Gastrocnemius medialis (tissue), 4 donors: ENCODE measurements at places on chromosomes 7 and 10. TPM values are rescaled to one million over a fixed set of nuclear protein-coding genes. Genes with fewer than 3 reads are reported as not detected.

DNA sequence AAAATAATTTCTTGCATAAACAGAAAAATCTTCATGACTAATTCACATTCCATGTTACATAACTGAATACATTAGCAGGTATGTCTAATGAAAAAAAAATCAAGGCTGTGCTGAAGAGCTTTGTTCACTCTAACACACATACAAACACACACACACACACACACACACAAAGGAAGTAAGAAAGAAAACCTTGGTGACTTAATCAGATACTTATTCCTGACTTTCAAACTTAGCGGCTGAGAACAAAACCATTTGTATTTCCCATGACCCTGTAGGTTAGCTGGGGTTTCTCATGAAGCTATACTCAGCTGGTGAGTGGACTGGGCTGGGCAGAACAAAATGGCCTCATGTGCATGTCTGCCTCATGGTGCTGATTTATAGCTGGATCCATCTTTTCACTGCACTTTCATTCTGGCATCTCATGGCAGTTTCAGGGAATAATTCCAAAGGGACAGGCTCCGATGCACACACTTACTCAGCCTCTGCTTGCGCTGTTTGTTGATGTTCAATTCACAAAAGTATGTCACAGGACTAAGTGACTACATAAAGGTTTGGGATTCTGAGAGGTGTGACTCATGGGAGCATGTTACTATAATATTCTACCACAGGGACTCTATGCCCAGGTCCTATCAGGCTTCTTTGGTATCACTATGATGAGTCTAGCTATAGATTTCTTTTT, 161.2 kb downstream of the PCLO start:
- no peak for DNase-seq

DNA sequence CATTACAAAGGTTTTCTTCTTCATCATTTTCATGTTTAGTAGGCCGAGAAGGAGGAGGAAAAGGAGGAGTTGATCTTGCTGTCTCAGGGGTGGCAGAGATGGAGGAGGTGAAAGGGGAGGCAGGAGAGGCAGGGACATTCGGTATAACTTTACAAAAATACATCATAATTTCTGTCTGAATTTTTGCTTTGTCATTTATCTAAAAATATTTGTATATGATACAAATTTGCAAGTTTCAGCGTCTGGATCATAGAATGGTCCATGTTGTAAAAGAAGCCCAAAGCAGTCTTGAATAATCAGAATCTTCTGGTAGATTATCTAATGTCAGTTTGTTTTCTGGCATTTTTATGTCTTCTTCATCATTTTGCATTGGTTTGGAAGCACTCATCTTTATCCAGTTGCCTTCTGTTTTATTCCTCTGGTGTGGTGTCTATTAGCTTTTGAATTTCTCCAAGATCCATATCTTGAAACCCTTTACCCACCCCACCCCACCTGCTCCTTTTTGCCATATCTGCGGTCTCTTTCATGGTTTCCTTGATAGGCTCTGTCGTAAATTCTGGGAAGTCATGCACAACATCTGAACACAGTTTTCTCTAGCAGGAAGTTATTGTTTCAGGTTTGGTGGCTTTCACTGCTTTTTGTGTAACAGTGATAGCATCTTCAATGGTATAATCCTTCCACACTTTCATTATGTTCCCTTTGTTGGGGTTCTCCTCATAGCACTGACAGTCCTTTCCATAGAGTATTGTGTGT, 95.0 kb downstream of the ST7 start:
- no peak for DNase-seq

DNA sequence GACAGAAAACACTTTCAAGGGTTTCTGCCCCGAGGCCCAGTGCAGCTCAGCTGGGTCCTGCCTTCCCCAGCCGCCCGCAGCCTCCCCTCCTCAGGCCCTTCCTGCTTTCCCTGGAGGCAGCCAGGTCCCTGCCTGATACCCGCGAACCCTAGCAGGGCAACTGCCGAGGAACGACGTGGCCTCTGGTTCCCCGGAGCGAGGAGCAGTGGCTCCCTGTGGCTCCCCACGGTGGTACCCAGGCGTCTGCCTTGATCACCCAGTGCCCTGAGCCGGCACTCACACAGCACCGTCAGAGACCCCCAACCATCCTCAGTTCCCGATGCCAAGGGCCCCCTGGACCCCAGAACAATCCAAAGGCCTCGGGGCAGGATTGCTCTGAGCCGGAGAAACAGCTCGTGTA, 58.3 kb downstream of the CFAP46 start:
- DNase-seq = no peak

GRCh38 chr7:35624299-35625186, 70.4 kb downstream of the HERPUD2 start:
- DNase-seq = no peak

GRCh38 chr7:106069471-106070200, 42.5 kb downstream of the SYPL1 start:
- no peak for DNase-seq

GRCh38 chr7:56003749-56004148, 39.4 kb downstream of the NIPSNAP2 start:
- DNase-seq = no peak

GRCh38 chr10:17084258-17084657, 45.4 kb downstream of the CUBN start:
- no peak for DNase-seq

- DNase-seq = no peak
Measured at GRCh38 chr7:30787486-30787885, 16.3 kb downstream of the MINDY4 start.

The KEL gene
- total RNA-seq = not detected

The TAS2R41 gene
- total RNA-seq = not detected

The ATOH7 gene
- total RNA-seq = not detected

The CALY gene
- total RNA-seq = not detected

The DGKB gene
- 0.56 TPM for total RNA-seq
